Adrenal gland (tissue), 19 donors: ENCODE measurements at places on chromosomes 13 and 19. TPM values are rescaled to one million over a fixed set of nuclear protein-coding genes. Genes with fewer than 3 reads are reported as not detected.

GRCh38 chr19:32876919-32877285 is 7.3 kb upstream of the SLC7A9 start:
- H3K4me3 ChIP-seq: no peak overlapping the region
- no peaks in the 10 kb centered on the region for H3K27me3 ChIP-seq
- no peaks in the 10 kb centered on the region for H3K36me3 ChIP-seq
- no peaks in the 10 kb centered on the region for H3K4me1 ChIP-seq
- no peak overlapping the region for H3K27ac ChIP-seq

GRCh38 chr19:58554494-58555368 is at the start of gene CHMP2A:
CHMP2A (minus strand) TSS chr19:58555105; CDS start chr19:58554212, 893 bp downstream.
- DNase-seq: peak; percentile 98
- H3K27ac ChIP-seq: peak within 1 kb of the TSS; percentile 96
- H3K27me3 ChIP-seq: no peaks in the 10 kb centered on the region
- peaks cover 40% of the 10 kb centered on the region for H3K4me1 ChIP-seq

The MBD3L3 gene
- not detected for total RNA-seq

DNA sequence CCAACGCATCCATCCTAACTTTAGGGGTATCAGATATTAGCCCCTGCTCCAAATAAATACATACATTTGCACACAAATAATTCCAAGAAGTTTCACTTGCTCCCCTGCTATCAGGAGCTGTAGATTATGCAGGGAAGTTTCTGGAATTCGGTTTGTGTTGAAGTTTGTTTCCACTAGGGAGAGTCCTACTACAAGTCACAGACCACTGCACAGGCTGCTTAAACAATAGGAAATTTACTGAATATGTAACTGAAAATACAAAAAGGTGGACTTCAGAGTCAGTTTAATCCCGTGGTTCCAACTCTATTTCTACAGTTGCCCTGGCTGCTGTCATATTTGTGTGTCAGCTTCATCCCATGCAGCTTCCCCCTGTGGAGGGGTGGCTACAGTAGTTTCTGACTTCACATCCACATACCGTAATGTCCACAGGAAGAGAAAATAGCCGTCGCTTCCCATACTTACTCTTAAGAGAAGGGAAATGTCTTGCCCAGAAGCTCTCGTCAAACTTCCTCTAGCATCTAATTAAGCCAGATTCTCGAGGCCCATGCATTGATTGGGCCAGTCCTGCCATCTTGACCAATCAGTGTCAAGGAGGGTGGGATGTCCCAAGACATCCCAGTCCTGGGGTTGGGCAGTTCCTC is 286.6 kb downstream of the COG6 start:
- H3K36me3 ChIP-seq: no peaks in the 10 kb centered on the region
- H3K27me3 ChIP-seq: no peaks in the 10 kb centered on the region
- H3K4me3 ChIP-seq: no peak overlapping the region
- no peak overlapping the region for H3K27ac ChIP-seq
- no peaks in the 10 kb centered on the region for H3K4me1 ChIP-seq

DNA sequence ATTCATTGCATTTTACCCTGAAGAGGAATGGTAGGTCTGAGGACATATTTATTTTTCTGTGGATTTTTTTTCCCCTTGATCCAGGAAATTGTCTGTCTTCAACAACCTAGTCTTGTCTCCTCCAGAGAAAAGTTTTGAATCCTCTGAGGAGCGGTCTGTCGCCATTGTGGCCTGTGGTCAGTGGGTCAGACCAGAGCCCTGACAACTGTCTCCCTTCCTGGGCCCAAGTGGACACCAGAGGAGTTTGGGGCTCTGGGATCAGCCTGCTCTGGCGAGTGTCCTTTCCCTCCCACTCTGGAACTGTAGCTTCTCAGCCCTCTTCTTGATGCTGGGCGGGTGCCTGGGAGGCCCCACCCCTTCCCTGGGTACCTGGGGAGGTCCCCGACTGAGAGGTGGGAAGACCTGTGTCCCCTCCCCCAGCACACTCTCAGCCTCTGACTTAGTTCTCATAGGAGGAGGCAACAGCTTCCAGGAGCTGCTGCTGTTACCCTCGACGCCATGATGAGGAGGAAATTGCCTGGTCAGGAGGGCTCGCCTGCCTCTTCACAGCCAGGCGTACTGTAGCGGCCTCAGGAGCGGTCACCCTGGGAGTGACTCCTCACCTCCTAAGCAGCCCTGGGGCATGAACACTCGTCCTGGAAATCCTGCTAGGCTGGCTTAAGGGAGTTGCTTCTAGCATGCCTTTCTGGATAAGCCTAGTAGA is 110.3 kb downstream of the GGACT start:
- no peak overlapping the region for H3K27ac ChIP-seq
- no peaks in the 10 kb centered on the region for H3K27me3 ChIP-seq
- no peaks in the 10 kb centered on the region for H3K36me3 ChIP-seq
- H3K4me3 ChIP-seq: no peak overlapping the region

- no peak for DNase-seq
- H3K4me3 ChIP-seq: no peak overlapping the region
- H3K36me3 ChIP-seq: no peaks in the 10 kb centered on the region
Observed at GRCh38 chr13:35856721-35857364, 274.3 kb downstream of the DCLK1 start.

DNA sequence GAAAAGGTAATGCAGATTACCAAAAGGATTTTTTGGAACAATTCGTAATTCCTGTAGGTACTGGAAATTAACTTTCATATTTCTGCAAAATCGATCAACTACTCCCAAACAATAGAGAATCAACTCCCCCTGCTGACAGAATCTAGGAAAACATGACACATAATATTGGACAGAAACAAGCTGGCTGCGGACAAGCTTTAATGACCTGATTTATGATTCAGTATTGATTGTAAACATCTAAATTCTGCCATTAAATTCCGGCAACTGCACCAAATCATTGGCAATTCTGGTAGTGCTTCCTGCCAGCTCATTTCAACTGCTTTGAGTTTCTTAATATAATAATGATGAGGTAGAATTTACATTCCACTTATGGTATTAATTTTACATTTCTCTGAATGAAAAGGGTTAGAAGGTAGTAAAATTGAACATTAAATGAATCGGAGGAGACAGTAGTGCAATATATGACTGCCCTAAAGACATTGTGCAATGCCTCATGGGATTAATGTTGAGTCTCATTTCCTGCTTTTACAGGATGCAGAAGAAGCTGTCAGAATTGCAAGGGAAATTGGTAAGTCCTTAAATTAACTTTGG is 146.5 kb downstream of the PCCA start:
- no peaks in the 10 kb centered on the region for H3K36me3 ChIP-seq
- DNase-seq: no peak
- peaks cover 14% of the 10 kb centered on the region for H3K4me1 ChIP-seq
- no peak overlapping the region for H3K27ac ChIP-seq

DNA sequence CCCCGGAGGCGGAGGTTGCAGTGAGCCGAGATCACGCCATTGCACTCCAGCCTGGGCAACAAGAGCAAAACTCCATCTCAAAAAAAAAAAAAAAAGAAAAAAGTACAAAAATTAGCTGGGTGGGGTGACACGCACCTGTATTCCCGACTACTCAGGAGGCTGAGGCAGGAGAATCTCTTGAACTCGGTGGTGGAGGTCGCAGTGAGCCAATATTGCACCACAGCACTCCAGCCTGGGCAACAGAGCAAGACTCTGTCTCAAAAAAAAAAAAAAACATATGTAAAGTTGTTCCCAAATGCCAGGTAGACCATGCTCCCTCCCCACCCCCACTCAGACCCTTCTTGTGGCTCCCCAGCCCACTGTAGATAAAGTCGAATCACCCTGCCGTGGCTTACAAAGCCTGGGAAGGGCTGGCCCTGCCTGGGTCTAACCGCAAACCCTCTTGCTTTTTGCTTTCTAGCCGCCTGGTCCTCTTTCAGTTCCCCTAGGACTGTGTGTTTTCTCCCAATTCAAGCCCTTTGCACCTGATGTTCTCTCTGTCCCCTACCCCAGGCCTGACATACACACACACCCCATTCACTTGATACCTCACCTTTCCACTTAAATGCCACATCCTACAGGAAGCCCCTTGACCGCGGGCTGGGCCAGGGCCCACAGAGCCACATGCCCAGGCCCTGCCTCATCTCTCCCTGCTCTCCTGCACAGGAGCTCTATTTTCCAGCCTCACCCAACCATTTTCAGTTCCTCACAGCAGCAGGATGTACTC is 34.4 kb downstream of the MAP4K1 start:
- no peaks in the 10 kb centered on the region for H3K27me3 ChIP-seq

The NDUFA7 gene
- total RNA-seq: 84.5 TPM

DNA sequence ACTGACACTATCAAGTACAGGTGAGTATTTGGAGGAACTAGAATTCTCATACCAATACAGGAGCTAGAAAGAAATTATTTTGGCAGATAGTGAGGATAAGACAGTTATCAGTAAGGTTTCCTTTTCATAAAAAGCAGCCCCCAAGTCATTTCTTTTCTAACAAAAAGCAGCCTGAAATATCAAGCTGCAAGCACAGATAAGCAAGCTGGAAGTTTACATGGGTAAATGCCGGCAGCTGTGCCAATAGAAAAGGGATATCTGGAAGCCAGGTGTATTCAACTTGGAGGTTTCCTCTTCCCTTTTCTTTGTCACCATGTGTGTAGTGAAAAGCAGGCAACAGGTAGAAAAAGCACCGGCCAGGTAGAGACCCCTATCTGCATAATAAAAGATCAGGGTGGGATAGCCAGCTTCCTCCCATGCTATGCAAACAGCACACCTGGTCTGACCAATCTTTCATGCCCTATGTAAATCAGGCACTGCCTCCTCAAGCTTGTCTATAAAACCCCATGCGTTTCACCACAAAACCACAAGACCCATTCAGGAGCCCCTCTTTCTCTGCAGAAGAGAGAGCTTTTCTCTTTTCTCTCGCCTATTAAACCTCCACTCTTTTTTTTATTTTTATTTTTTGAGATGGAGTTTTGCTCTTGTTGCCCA is 22.9 kb downstream of the CYP4F2 start:
- H3K36me3 ChIP-seq: no peaks in the 10 kb centered on the region
- no peaks in the 10 kb centered on the region for H3K4me1 ChIP-seq
- H3K27ac ChIP-seq: no peak overlapping the region
- H3K27me3 ChIP-seq: peaks cover 22% of the 10 kb centered on the region

DNA sequence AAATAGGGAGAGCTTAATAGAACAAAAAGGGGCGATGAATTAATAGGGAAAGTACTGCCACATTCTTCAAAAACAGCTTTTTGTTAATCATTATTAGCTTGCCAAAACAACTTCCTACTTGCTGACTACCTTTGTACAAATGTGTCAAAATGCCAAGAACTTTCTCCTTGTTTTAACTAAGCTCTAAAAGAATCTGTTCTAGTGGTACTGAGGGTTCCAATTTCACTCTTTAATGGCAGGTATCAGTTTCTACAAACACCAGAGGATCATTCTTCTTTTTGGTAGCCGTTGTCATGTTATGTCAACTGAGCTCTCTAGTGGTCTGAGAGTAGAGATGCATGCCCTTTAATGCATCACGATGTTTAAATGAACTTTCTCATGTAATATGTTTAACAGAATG is 29.4 kb upstream of the FBXL3 start:
- no peaks in the 10 kb centered on the region for H3K27me3 ChIP-seq
- H3K4me1 ChIP-seq: no peaks in the 10 kb centered on the region
- no peaks in the 10 kb centered on the region for H3K36me3 ChIP-seq
- DNase-seq: no peak
- no peak overlapping the region for H3K4me3 ChIP-seq
- H3K27ac ChIP-seq: no peak overlapping the region

GRCh38 chr19:5282901-5283300 is 57.7 kb downstream of the PTPRS start:
- no peak overlapping the region for H3K4me3 ChIP-seq
- no peaks in the 10 kb centered on the region for H3K27me3 ChIP-seq
- no peak for DNase-seq
- peaks cover 8% of the 10 kb centered on the region for H3K4me1 ChIP-seq
- peaks cover 18% of the 10 kb centered on the region for H3K36me3 ChIP-seq

GRCh38 chr19:40279761-40280607 is 5.2 kb downstream of the AKT2 start:
- DNase-seq: no peak
- H3K27me3 ChIP-seq: no peaks in the 10 kb centered on the region
- H3K36me3 ChIP-seq: no peaks in the 10 kb centered on the region
- H3K4me3 ChIP-seq: no peak overlapping the region
- peaks cover 83% of the 10 kb centered on the region for H3K4me1 ChIP-seq

GRCh38 chr19:44725251-44725650 is 23.3 kb upstream of the BCL3 start:
- H3K27ac ChIP-seq: no peak overlapping the region
- H3K4me3 ChIP-seq: no peak overlapping the region
- H3K4me1 ChIP-seq: peaks cover 7% of the 10 kb centered on the region
- DNase-seq: peak; percentile 68
- no peaks in the 10 kb centered on the region for H3K27me3 ChIP-seq

GRCh38 chr19:31938675-31939074 is 406.7 kb upstream of the ZNF507 start:
- H3K4me3 ChIP-seq: no peak overlapping the region
- no peak overlapping the region for H3K27ac ChIP-seq

The IGLON5 gene
- 0.67 TPM for total RNA-seq

DNA sequence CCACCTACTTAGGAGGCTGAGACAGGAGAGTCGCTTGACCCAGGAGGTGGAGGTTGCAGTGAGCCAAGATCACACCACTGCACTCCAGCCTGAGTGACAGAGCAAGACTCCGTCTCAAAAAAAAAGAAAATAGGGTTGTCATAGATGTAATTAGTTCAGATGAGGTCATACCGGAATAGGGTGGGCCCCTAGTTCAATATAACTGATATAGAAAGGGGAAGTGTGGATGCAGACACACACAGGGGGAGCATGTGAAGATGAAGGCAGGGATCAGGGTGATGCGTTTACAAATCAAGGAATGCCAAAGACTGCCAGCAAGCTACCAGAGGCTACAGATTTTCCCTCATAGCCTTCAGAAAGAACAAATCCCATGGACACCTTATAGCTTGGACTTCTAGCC is 24.3 kb upstream of the EEF1AKMT1 start:
- no peaks in the 10 kb centered on the region for H3K4me1 ChIP-seq
- peaks cover 7% of the 10 kb centered on the region for H3K36me3 ChIP-seq
- no peak overlapping the region for H3K27ac ChIP-seq
- no peak overlapping the region for H3K4me3 ChIP-seq
- no peaks in the 10 kb centered on the region for H3K27me3 ChIP-seq

DNA sequence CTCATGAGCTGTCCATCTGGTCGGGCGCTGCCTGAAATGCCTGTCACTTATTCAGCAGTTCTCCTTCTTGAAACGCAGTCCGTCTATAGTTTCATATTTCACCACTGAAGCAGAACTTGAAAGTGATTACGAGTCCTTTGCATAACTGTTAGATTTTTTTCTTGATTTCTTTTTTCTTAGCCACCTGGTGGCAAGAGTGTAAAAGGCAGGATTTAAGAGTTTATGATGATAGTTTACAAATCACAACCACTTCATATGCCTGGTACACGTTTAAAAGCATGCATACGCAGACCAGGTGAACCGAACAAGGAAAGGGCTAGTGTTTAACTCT is 45.8 kb downstream of the GGACT start:
- no peaks in the 10 kb centered on the region for H3K36me3 ChIP-seq
- H3K27ac ChIP-seq: no peak overlapping the region
- peaks cover 5% of the 10 kb centered on the region for H3K4me1 ChIP-seq
- DNase-seq: no peak
- H3K4me3 ChIP-seq: no peak overlapping the region
- no peaks in the 10 kb centered on the region for H3K27me3 ChIP-seq

The OR2Z1 gene
- total RNA-seq: not detected
